ENCODE measurements at places on chromosomes 11 and 22. TPM values are rescaled to one million over a fixed set of nuclear protein-coding genes. Genes with fewer than 3 reads are reported as not detected.

DNA sequence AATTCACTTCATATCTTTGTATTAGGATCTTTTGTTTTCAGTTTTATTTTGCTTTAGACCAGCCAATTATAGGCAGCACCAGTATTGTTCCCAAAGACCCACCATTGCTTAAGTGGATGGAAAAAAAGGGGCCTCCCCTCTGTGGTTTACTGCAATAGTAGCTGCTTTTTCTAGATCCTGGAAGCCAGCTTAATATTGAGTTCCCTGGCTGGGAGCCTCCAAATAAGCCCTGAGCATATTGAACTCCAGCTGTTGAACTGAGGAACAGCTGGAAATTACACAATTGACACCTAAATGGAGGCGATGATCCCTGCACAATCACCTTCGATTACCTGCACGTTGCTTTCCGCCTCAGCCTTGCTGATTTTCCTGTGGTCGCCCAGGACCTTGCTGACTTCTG, 576.0 kb downstream of the SOX6 start:
- DNase-seq, result no peak

GRCh38 chr11:27309046-27309445, 54.0 kb downstream of the CCDC34 start:
- no peak for DNase-seq

DNA sequence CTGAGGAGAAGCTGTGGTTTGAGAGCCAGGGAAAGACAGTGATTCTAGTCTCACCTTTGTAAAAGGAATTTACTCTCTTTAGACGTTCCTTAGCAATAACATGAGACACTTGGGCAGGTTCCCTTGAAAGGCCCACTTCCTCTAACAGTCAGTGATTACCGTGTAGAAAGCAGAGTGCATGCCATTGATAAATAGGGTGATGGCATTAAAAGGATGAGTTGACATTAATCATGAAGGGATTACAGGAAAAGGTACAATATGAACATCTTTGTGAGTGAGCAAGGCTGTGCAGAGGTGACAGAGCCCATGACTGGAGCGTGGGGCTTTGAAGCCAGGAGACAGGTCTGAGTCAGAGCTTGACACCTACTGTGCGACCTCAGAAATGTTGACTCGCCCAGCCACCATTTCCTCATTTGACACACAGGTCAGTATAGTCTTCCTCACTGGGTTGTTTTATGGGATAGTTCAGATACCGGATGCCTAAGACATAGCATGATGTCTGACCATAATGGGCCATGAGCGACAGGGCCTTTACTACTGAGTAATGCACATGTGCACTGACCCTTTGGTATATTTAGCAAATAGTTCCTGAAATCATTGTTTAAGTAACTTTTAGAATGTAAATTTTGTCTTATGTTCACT, 341.7 kb upstream of the MTNR1B start:
- DNase-seq, result no peak

Gene MS4A15
- not detected for total RNA-seq

DNA sequence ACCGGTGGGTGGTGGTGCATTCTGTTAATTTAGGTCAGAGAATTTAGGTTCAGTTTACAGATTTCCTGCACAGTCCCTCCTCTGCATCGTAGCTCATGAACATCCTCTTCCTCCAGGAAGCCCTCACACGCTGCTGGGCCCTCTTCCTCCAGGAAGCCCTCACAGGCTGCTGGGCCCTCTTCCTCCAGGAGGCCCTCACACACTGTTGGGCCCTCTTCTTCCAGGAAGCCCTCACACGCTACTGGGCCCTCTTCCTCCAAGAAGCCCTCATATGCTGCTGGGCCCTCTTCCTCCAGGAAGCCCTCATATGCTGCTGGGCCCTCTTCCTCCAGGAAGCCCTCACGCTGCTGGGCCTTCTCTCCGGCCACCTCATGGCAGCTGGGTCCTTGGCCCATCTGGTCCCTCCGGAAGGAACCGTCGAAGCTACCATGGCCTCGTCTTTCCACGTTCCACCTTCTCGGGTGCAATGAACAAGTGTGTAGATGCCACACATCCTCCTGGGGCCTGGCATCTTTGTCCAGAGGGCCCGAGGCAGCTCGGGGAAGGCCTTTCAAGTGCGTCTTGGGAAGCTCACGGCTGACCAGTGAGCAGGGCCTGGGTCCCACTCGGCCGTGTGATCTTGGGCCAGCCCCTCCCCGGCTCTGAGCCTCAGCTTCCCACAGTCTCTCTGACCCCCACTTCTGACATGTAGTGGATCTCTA, 58.9 kb upstream of the PPARA start:
- no peak for DNase-seq

- no peak for DNase-seq
These were observed 6.4 kb downstream of the TSSC4 start for GRCh38 chr11:2406878-2407410.

DNA sequence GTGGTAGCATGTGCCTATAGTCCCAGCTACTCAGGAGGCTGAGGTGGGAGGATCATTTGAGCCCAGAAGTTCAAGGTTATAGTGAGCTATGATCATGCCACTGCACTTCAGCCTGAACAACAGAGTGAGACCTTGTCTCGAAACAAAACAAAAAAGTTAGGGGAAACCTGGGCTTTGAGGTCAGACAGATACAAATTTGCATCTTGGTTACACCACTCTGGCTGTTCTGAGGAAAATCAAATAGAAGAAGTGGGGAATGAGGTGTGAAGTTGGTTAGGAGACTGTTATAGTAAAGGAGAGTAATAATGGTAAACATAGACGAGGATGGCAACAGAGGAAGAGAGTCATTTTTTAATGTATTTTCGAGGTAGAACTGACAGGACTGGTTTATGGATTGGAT, 62.6 kb downstream of the PPME1 start:
- no peak for DNase-seq

Gene HBB
- not detected for total RNA-seq

Gene ZNRF3
- 0.89 TPM for total RNA-seq

DNA sequence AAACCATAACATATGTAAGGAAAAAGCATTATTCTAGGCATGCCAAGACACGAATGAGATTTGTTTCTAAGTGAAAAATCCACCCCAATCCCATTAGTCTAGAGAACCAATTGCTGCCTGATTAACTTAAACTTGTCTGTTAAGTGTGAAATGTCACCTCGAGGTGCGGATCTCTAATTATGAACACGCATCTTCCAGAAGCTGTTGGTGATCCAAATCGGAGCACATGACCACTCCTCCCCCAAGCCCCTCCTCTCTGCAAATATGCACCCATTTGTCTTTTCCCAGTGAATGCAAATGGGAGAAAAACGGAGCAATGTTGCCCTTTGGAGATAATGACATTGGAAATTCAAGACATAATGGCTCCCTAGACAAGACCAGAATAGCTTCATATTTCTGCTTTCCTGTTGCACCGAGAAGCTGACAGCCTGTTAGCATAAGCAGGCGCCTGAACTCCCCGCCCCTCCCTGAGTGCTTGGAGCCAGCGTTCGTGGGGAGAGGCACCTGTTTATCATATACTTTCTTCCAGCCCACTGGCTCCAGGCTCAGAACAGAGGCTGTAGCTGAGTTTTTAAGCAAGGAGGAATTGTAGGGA, 6.0 kb upstream of the FXYD6 start:
- no peak for DNase-seq

- no peak for DNase-seq
These were observed 86.6 kb upstream of the GRIK4 start for GRCh38 chr11:120424970-120425332.

- no peak for DNase-seq
These were observed 6.3 kb downstream of the PPM1F start for GRCh38 chr22:21946262-21946925.

GRCh38 chr11:8756201-8756600, 73.6 kb downstream of the RPL27A start:
- no peak for DNase-seq

DNA sequence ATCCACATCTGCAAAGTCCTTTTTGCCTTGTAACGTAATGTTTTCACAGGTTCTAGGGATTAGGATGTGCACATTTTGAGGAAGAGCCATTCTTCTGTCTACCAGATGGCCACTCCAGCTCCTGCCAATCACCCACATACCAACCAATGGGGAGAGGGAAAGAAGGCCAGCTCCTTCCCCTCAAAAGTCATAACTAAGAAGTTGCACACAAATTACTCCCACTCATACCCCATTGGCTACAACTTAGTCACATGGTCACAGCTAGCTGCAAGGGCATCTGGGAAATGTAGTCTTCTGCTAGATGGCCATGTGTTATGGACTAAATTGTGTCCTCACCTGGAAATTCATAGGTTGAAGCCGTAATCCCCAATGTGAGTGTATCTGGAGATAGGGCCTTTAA, 15.4 kb upstream of the MYOD1 start:
- DNase-seq, result no peak

DNA sequence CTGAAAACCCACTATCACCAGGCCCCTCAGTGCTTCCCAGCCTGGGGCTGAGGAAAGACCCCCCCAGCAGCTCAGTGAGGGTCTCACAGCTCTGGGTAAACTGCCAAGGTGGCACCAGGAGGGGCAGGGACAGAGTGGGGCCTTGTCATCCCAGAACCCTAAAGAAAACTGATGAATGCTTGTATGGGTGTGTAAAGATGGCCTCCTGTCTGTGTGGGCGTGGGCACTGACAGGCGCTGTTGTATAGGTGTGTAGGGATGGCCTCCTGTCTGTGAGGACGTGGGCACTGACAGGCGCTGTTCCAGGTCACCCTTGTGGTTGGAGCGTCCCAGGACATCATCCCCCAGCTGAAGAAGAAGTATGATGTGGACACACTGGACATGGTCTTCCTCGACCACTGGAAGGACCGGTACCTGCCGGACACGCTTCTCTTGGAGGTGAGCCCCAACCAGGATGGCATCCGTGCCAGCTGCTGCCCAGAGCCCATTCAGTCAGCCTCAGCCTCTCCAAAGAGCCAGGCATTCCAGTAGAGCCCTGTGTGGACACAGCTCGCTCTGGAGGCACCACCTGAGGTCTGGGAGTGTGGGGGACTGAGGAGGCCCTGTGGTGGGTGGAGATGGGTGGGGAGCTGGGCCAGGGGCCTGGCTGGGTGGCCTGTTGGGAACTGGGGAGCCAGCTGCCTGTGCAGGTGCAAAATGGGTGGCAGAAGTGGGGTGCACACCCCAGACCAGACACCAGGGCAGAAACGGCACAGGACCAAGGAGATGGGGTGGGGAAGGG, 22.4 kb upstream of the TXNRD2 start:
- DNase-seq, result no peak

Gene MRGPRE
- total RNA-seq, result not detected

DNA sequence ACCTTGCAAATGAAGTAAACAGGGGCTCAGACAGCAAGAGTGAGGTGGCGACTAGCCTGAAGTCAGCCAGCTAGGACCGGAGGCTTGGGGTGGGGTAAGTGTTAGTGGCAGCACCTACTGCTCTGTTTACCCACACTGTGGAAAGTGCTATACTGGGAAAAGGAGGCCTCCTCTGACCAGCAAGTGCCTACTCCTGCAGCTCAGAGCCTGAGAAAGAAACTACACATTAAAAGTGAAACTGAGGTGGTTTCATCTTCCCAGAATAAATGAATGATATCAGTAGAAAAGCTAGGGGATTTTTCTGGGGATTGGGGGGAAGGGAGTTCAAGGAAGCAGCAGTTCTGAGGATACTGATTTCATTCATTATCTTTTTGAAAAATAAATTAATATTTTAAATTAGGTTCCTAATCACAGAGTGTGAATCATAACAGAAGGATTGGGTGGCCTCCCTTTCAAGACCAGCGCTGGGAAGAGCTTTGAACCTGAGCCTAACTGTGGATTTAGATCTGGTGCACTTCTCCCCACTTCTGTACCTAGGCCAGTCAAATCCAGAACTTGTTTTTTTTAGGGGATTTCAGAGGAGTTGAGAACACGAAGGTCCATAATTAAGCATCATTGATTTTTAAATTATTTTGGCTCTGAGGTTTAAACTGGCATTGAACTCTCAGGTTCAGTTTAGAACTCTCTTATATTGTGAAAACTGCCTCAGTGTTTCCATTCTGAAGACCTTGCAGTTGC, 48.1 kb upstream of the GRAMD1B start:
- no peak for DNase-seq

Gene DCHS1
- 6.4 TPM for total RNA-seq

Gene CRYBB2
- total RNA-seq, result not detected

DNA sequence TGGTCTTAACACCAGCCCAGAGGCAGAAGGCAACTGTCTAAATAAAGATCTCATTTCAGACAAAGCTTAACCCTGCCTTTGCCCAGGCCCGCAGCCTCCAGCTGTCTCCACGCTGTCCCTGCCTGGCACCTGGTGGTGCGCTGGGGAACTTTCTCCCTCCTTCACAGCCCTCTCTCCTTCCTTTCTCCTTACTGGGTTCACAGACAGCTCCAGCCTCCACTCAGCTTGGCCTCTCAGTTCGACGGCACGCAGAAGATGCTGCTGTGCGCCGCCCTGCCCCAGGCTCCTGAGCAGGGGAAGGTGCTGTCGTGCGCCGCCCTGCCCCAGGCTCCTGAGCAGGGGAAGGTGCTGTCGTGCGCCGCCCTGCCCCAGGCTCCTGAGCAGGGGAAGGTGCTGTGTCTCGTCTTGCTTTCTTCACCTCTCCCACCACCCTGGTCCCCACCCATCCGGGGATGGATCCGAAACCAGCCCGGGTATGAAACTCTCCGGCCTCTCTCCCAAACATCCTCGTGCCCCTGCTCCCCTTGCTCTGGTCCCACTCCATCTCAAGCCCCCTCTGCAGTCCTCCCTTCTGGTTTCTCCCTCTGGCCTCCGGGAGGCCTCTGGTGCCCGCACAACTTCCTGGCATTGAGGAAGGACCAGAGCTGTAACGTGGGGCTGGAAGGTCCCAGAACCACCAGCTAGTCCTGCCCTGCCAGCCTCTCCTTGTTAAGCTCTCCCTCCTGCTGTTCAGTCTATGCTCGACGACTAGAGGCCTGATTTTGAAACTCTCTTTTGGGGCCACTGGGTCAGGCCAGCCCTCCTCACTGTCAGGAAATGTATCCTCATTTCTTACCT, 22.9 kb upstream of the JAM3 start:
- DNase-seq, result no peak

DNA sequence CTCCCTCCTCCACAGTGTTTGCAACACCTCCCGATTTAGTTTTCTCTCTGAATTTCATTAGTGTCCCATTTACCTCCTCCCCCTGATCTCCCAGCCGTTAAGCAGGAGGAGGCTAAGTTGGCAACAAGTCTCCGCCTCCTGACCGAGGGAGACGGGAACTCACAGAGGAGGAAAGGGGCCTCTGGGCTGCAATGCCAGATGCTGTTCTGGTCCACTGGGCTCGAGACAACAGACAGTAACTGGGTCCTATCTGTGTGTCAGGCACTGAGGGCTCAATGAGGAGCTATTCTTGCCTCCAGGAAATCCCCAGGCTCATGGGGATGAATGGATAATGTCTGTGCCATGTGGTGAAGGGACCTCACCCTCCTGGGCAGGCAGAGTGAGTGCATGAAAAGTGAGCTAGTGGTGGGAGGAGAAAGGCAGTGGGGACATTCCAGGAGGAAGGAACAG, 228.1 kb downstream of the TENM4 start:
- DNase-seq, result no peak
